Fibroblast of upper back skin (primary cell): ENCODE measurements at places on chromosomes 4 and X.

DNA sequence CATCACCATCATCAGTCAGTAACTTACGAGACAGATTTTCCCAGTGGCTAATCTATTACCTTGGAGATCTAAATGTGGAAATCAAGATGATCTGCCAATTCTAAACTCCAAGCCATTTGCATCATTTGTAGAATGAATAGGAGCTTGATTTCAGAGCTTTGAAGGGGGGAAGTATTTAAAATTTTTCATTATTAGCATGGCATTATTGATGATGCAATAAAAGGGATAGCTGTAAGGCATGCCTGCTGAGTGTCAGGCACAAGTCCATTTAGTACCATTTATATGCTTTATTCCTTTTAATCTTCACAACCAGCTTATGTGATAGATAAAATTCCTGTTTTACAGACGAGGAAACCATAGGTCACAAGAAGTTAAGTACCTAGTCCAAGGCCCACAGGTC, 5.3 kb downstream of the EXOC1L start:
- no peak for DNase-seq

DNA sequence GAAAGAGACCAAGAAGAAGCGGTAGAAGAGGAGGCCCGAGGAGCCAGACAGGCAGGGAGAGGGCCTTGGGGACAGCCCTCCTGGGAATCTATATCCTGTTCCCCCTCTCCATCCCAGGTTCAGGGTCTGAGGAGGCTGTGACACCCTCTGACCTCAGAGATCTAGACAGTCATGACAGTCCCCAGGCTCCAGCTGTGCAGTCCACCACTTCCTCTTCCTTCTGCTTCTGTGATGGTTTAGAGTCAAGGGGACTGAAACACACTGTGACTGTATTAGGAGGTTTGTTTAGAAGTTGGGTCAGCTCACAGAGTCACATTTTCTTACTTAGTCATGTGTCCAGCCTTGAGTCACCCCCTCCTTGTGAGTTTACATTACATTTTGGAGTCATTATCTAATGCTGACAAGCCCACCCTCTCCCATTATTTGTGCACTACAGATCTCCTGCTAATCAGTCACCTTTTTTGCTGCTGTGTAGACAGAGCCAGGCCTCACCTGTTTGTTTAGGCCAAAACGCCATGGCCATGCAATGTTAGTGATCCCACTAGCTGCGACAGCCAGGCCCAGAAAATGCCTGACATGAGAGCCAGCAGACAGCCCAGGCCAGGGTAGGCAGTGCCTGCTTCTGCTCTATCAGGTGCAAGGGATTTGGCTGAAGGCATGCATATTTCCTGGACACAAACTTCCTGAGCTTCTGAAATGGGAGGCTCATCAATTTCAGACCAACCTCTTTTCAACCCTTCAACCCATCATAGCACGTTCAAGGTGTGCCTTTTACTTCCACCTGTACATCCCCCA, 26.0 kb downstream of the MANBA start:
- no peak for DNase-seq

DNA sequence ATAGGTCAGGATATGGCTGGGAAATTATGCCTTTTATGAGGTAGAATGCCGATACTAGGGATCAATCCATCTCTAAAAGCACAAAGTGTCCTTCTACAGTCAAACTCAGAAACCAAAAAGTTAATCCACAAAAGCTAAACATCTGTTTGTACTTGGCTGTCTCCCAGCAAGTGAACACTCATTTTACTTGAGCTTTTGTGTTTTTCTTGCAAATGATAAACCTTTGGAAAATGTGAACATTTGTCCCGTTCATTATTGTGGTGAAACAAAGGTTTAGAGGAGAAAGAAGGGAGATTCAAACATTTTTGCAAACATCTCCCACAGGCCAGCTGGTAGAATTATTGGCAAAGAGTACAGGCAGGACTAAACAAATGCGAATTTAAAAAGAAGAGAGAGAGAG, 300.6 kb upstream of the SPANXN1 start:
- peak; percentile 29 for DNase-seq

- peak; percentile 46 for DNase-seq
These were observed 763.8 kb upstream of the AADAT start for GRCh38 chr4:170853422-170854021.

GRCh38 chr4:44583393-44583792, 68.0 kb downstream of the YIPF7 start:
- DNase-seq: no peak

GRCh38 chr4:7375427-7375826, 59.3 kb downstream of the PSAPL1 start:
- DNase-seq: no peak

GRCh38 chr4:153233761-153234371, 29.6 kb downstream of the TRIM2 start:
- peak; percentile 100 for DNase-seq

- DNase-seq: no peak
These were observed 595.7 kb upstream of the EPHA5 start for GRCh38 chr4:66266035-66266434.

DNA sequence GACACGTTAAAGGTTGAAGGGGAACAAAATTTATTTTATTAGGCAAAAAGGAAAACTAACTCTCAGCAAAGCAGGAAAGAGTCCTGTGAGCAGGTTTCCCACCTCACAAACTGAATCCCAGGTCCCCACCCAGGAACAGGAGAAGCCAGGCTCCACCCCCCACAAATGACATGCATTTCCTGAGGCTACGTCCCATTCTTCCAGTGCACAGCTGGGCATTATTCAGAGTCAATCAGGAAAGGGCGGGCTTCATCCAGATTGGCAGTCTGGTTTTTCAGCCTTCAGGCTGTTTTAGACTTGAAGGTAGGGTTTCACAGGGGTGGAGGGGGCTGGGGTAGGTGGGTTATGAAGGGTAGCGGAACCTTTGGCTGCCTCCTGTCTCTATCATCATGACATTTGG, 11.9 kb upstream of the ASIC5 start:
- no peak for DNase-seq

DNA sequence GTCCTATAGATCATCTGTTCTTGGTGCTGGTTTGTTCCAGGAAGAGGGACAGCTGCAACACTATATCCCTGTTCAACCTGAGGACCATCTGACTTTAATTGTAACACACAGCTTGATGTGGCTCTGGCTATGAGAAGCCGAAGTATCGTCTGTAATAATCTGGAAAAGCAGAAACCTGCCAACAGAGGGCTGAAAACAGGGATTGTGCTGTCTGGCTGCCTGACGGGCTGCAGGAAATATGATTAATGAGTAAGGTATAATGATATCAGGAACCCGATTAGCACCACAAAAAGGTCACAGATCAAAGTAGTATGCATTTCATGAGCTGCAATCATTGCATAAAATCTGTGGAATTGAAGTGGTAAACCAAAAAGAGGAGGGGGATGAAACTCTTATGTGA, 170.4 kb upstream of the MAB21L2 start:
- peak; percentile 42 for DNase-seq

DNA sequence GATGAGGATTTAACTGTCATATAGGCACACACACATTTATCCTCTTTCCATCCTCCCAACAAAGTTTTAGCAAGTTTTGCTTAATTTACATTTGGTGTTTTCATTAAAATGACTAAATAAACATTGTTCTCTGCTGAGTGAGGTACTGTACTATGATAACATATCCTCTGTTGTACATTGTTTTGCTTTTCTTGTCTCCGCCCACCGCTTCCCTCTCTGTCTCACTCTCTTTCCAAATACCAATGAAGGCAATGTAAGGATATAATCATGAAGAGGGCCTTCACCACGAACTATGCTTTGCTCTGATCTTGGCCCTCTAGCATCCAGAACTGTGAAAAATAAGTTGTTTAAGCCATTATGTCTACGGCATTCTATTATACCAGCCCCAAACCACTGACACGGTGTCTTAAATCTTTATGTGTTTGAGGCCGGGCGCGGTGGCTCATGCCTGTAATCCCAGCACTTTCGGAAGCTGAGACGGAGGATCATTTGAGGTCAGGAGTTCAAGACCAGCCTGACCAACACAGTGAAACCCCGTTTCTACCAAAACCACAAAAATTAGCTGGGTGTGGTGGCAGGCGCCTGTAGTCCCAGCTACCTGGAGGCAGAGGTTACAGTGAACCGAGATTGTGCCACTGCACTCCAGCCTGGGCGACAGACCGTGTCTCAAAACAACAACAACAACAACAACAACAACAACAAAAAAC, 65.3 kb downstream of the HPRT1 start:
- DNase-seq: no peak

GRCh38 chrX:40076750-40077575, 20.8 kb downstream of the BCOR start:
- DNase-seq: no peak

DNA sequence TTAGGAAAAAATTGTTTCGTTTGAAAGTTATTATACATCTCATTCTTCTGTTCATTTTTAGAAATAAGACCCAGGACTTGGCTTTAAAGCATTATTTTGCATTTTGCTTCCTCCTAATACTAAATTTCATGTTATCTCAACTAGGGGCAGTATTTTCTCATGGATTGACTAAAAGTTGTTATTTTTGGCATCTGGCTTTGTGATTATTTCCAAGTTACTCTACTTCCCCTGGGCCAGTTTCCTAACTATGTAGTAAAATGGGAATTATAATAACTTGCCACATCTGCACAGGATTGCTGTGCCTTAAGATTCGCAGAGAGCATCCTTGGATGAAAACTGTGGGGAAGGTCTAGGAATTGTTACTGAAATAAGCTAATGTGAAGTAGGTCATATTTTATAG, 3.0 kb downstream of the RBPJ start:
- DNase-seq: peak; percentile 49

GRCh38 chr4:24394041-24394440, 190.3 kb downstream of the DHX15 start:
- peak; percentile 58 for DNase-seq

DNA sequence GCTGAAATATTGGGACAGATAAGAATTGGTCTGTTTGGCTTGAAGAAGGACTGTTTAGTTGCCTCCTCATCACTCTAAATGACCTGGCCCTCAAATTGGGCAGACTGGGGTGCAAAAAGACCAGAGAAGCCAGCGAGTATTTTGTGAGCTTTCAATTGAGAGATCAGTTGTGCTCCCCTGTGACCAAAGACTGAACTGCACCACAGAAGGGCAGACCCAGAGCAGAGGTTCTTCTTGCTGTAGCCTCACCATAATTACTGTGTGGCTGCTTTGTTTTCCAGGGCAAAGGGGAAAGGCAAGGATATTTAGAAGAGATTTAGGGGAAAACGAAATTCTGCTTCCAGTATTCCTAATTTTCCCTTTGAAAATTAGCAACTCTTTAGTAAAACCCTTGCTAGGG, 104.0 kb upstream of the MBNL3 start:
- no peak for DNase-seq

DNA sequence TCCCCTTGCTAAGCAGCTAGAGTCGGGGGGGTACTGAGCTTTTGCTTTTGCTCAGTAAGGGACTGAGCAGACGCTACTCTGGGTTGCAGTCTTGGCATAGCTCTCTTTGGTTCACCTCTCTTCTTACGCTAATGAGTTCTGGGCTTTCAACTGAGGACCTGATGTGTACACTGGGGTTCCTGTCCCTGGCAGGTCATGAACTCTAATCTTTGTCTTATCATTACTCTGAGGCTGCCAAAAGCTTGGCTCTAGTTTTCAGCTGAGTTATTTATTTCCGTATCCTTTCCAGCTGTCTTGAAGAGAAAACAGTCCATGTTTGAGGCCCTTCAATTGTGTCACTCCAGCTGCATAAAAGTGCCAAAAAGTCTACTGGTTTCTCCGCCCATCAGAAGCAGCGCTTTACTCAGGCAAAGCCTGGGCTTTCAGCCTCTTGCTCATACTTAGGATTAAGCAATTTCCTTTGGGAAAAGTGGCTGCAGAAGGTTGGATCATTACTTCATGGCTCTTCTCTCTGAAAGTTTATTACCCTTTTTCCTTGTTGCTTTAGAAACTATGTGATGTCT, 121.0 kb upstream of the STOX2 start:
- DNase-seq: peak; percentile 66

GRCh38 chr4:141565379-141566089, 70.8 kb upstream of the IL15 start:
- DNase-seq: no peak

DNA sequence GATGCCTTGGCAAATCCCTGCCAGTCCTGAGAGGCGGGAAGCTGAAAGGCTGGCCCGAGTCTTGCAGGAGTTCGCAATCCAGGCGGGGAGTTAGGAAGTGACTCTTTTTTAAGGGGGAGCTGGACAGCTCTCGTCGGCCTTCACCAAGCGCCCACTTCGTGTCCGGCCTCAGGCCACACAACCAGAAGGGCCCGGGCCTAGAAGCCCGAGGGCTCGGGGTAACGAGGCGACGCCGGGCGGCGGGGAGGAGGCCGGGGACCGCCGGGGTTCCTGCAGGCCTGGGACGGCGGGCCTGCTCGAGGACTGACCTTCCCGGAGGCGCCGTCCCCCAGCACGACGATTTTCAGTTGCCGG, 395 bp downstream of the RAB28 start:
- peak; percentile 60 for DNase-seq
